NCI-H2171 (cell line): ENCODE measurements at places on chromosomes 7 and 10.

DNA sequence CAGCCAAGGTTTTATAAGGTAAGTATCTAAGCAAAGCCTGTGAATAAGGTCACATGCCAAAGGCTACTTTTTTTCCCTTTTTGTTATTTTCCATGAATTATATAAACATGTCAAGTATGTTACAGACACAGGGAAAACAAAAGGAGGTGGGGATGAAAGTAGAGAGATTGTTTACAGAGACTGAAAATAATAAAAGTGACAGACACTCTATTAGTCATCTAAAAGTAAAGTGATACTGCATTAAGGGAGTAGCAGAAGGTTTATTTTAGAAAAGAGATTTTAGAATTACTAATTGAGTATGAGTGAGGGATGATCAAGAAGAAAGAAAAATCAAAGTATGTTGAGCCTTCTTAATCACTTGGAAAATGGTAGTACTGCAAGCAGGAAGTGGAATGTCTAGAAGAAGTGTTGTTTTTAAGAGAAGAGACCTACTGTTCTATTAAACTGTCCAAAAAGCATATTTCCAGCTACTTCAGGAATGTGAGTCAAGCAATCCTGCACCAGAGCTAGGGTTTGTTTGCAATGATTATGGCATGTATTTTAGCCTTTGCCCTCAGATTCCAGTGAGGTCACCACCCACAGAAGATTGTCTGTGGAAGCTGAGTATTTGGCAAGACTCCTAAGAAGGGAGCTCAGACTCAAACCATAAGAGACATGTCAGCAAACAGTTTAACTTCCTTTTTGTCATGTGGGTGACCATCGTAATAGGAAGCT lies 177.9 kb upstream of the PLXDC2 start:
- DNase-seq = no peak

GRCh38 chr7:117284692-117285091 lies 38.2 kb downstream of the WNT2 start:
- no peak for DNase-seq

DNA sequence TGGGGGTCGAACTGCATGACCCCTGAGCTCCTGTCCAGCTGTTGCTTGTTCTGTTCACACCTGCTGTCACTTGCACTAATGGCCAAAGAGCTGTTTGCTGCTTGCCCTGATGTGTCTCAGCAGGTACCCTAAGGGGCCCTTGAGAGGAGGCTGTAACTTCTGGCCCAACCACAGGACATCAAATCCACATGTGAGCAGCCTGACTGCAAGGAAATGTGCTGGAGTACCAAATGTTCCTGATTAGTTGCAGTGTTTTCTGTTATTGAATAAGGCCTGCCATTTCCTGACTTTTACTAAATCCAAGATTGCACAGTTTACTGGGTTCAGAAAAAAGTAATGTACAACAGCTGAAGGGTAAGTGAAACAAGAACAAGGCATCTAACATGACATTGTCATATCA lies 91.7 kb upstream of the IL6 start:
- DNase-seq = no peak

GRCh38 chr10:55043540-55043939 lies 242.5 kb upstream of the PCDH15 start:
- DNase-seq = no peak

DNA sequence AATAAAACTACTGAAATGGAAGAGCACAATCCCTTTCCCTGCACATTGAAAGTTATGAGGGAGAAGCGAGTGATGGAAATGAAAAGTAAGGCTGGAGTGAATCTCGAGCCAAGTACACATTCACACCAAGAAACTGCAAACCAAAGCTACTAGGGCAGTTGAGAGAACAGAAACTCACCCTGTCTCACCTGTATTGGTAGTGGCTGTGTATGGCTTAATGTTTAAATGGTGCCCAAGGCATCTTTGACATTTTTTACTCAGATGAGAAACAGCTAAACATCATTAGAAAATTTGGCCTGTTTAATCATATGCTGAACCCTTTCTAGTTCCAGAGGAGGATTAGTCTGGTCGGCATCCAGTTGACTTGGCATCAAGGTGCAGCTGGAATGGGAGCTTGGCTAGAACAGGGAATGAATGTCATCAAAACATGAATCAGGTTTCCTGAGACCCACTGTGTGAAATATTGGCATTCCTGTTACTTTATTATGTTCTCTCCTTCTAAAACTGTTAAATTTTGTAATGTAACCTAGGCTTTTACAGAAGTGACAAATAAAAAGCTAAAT lies 840.8 kb downstream of the GRM8 start:
- no peak for DNase-seq

DNA sequence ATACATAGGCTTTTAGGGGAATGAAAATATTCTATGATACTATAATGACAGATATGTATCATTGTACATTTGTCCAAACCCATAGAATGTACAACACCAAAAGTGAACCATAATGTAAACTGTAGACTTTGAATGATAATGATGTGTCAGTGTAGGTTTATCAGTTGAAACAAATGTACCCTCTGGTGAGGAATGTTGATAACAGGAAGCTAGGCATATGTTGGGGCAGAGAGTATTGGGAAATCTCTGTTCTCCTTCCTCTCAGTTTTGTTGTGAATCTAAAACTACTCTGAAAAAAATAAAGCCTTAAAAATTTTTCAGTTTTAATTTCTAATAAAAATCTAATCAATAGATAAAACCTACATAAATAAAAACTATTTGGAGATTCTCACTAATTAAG lies 36.9 kb downstream of the C1GALT1 start:
- DNase-seq = no peak

DNA sequence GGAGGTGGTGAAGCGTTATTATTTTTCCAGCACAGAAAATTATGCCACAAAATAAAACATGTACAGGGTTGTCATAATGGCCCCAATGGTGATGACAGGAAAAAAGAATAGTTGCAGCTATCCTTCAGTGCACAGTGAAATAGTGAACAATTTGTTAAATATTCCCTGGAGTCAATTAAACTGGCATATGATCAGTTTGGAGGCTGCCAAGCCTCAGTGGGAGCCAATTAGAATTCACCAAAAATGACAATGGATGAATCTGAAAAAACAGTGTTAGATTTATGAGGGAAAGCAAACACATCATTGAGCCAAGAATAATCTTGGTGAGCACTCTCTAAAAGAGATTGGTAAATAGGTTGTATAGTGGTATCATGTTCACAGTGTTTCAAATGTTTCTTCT lies 146.3 kb downstream of the OTUD1 start:
- DNase-seq = no peak

DNA sequence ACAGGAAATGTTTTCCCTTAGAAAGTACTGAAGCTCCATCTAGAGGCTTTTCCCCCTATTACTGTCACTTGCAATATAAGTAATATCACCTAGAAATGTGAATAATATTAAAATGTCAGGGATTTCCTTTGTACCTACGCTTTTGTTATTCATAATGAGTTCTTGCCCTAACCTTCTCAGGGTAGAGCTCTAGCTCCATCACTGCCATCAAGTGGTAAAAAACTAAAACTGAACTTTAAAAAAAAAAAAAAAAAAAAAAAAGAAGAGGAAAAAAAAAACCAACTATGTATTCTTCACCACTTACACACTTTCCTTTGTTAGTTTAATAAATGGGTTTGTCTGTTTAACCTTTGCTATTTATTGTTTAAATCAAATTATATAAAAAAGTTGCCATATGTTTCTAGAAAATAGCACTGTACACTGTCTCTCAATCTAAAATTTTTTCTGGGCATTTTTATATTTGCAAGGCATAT lies 49.9 kb downstream of the DNAJC1 start:
- peak; percentile 9 for DNase-seq

- DNase-seq = no peak
Observed at GRCh38 chr7:150412518-150413488, 33.7 kb downstream of the ZNF775 start.

DNA sequence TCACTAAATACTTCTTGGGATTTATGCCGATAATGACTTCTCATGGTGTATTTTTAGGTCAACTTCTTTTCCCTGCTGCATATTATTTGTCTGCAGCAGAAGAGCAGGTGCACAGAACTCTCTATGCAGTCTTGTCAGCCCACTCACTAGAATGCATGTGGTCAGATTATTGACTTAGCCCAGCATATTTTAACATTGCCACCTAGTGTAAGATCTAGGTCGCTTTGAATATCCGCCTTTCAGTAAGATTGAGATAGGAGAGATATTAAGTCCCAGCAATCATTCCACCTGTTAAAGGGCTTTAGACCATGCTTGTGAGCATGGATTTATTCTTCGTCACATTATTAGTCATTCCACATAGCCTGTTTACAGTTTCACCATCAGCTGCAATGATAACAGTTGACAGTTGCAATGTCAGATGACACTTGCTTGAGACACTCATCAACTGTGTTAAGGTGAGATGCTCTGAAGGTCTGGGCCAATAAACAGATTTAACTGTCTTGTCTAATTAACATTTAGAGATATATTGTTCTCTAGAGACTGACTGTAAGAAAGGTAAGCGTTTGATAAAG lies 491.7 kb downstream of the ARL4A start:
- DNase-seq = no peak

GRCh38 chr10:126840576-126841135 lies 64.6 kb upstream of the DOCK1 start:
- no peak for DNase-seq

- no peak for DNase-seq
Observed at GRCh38 chr10:31033147-31033546, 1.5 kb upstream of the ZNF438 start.

DNA sequence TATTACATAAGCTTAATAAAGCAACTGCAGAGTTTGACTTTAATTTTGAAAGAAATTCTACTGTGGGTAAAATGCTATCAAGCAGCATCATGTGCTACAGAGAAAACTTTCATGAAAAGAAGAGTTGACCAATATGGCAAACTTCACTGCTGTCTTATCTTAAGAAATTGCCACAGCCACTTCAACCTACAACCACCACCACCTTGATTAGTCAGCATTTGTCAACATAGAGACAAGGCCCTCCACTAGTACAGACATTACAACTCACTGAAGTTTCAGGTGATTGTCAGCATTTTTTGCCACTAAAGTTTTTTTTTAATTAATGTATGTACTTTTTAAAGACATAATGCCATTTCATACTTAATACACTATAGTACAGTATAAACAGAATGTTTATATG lies 350.3 kb downstream of the HPSE2 start:
- DNase-seq = no peak

DNA sequence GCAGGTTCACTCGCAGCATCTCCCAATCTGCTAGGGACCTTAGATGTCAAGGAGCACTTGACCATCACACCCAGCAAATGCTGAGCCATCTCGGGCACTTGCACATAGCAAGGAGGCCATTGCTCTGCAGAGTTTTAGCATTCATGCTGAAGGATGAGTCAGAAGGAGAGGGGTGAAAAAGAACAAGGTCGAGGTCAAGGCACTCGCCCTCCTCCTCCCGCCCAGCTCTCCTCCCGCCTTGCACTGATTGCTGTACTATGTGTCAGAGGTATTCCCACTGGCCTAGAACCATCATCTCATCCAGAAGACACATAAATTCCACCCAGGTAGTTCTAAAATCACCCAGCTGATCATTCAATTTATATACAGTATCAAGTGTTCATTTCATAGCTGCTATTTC lies 255.1 kb upstream of the SP4 start:
- no peak for DNase-seq

GRCh38 chr7:2004841-2005725 lies 227.7 kb downstream of the MAD1L1 start:
- DNase-seq = no peak

DNA sequence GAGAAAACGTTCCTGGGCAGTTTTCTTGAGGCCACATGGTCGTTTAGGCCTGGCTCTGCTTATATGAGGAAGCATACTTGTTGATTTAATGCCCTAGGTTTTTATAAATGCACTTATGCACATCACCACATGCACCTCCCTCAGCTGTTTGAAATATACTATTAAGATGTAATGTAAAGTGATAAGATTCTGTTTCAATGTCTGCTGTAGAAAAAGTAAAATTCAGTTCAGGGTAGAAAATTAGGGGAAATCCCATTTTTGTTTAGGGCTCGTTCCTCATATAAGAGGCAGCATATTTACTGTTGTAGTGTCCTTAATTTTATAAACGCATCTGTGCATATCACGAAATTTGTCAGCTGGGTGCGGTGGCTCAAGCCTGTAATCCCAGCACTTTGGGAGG lies 7.8 kb upstream of the CAMK1D start:
- no peak for DNase-seq

DNA sequence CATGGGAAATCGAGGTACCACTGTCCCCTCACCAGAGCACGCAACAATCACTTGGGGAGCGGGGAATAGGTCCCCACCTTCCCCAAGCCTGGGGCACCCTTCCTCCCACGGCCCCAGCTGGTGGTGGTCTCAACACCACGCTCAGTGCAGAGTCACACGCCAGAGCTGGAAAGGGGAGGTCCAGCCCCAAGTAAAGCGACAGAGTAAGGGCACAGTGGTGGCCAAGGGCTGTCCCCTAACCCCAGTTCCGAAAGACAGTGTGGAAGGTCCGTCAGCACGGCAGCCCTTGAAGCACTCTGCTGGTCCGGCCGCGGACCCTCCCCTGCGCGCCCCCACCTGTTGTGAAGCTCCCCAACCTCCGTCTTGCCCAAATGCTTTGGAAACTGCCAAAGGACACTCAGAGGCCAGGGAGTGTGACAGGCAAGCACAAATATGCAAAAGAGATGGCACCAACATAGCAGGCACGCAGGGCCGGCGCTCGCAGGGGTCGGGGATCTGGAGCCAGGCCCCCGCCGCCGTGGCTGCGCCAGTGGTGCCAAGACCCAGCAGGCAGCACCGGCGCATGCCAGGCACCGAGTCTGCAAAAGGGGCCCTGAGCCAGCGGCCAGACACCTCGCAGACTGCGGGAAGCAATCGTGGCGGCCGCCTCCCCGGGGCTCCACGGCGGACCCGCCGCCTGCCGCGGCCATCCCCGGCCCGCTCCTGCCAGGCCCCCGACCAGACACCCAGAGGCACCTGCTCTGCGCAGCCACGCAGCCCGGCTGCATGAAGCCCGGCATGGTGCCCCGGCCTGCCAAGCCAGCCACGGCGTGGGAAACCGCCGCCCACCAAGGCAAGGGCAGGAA lies 51.6 kb upstream of the SRRM3 start:
- no peak for DNase-seq

DNA sequence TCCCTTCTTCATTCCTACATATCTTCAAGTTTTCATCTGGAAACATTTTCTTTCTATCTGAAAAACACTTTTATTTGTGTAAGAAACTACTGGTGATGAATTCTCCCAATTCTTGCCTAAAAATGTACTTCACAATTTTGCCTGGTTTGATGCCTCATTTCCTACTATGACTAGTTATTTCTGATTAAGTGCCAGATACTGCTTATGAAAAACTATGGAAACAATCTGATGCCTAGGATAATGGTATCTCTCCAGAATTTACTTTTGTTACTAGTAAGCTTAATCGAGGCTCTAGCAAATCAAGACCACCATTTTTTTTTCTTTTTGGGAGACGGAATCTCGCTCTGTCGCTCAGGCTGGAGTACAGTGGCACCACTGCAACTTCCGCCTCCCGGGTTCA lies 31.3 kb downstream of the CACUL1 start:
- DNase-seq = no peak

GRCh38 chr7:151117565-151117964 lies 31.3 kb downstream of the AGAP3 start:
- DNase-seq = no peak

GRCh38 chr10:124654686-124655085 lies 89.5 kb downstream of the FAM53B start:
- DNase-seq = no peak
